CD4-positive, alpha-beta T cell treated with Interleukin-4 for 4 hours (primary cell): ENCODE measurements at places on chromosomes 7 and 10.

GRCh38 chr10:132253092-132253687 lies 54.6 kb downstream of the STK32C start:
- DNase-seq: no peak

GRCh38 chr10:598415-599170 lies 90.9 kb downstream of the DIP2C start:
- DNase-seq: no peak

DNA sequence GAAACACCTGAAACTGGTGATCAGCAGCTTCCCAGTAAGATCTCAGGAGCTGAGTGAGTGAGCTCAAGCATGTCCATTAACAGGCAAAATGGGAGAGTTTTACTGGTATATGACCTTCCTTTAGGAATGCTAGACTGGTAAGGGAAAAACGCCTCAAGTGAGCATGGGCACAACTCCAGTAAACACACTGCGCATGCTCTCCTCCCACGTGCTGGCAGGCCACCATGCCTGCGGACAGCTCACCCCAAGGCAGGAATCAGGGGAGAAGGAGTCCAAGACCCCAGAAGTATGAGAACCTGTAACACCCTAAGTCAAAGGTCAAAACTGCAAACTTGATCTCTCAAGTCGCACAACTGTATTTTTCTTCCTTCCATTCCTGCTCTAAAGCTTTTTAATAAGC lies 128.3 kb downstream of the CD36 start:
- DNase-seq: no peak

- peak; percentile 61 for DNase-seq
Observed at GRCh38 chr10:60964257-60965235, 20.6 kb upstream of the RHOBTB1 start.
